ENCODE measurements at places on chromosomes 12 and 14.
A peak's percentile ranks its signal among the peaks of the same experiment; 100 is the strongest.

DNA sequence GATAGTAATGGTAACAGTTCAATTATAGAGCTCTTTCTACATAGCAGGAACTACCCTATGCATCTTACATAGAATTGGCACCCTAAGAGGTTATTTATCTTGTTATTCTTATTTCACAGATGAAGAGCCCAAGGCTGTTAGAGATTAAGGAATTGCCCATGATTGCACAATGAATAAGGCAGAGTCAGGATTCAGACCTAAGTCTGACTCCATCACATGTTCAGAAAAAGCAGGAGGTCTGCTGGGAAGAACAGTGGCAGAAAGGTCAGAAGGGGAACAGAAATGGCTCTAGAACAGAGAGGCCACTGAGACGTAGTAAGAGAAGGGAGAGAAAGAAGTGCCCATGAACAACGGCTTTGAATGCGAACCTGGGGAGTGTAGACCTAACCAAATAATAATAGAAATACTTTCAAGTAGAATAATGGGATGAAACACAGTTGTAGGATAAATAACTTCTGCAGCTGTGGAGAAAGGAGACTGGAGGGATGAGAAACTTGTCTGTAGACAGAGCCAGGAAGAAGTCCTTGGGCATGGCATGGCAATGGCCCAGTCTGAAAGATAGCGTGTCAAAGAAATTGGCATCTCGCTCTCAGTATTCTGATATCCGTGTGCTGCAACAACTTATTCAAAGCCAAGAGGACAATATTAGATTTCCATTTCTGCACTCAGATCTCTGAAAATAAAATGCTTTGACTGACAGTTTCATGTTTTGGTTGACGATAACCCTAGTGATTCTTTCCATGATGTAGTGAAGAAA lies 17.6 kb downstream of the MYBPC1 start:
- no peak for DNase-seq

DNA sequence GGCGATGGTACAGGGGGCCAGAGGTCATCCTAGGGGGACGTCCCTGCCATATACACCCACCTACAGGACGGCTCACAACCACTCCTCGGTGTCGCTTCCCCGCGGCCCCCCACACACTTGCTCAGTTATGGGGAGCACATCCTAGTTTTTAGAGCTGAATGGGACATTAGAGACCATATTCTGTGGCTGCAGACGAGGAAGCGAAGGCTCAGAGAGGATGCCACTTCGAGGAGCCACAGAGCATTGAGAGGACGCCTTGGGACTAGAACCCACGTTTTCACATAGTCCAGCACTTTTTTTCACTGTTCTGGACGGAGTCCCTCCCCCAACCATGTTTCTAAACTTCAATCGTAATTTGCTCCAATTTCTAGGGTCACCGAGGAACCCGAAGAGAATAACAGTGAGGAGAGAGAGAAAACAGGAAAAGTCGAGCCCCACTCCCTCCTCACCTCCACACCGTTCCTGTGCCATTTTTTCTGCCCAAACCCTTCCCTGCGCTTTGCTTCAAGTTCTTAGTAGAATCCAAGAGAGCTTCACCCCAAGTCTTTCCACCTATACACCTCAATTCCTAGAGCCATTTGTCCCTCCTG lies 641 bp upstream of the ASCL1 start:
- DNase-seq: no peak

DNA sequence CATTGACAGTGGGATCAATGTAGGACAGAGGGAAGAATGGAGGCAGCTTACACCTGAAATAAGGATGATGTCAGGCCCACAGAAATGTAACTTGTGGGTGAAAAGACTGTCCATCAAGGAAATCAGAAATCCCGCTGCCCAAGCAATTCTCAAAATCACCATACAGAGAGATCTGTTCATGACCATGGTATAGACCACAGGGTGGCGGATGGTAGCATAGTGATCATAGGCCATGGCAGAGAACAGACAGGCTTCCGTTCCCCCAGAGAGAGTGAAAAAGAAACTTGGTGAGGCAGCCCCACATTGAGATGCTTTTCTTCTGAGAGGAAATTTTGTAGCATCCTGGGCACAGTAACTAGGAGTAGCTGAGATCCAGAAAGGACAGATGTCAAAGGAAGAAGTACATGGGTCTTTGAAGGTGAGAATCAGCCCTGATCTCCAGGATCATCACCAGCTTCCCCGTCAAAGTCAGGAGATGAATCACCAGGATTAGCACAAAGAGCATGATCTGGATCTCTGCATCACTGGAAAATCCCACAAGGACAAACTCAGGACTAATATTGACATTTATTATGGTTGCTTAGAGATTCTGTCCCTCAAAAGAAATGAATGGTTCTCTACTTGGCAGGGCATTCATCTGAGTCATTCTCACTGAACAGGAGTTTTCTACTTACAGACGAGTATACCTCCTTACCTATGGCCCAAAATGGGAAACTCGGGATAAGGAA lies 5.5 kb upstream of the ZNF641 start:
- peak; percentile 12 for DNase-seq

DNA sequence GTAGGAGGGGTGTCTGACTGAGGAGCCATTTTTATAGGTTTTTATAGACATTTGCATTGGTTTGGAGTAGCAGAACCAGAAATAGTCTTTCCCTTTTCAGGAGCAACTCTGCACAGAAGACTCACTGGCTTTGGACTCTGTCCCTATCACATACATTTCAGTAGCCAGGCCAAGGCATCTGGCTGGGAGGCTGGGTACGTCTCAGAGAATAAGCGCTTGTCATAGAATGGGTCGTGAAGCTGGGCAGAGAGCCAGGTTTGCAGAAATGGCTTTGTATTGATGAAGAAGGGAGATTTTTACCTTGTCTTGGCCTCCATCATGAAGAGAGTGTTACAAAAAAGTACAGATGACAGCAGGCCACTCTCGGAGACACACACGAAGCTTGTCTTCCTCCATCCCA lies 98.6 kb downstream of the CACNA1C start:
- DNase-seq: no peak

- no peak for DNase-seq
Observed at GRCh38 chr12:114649585-114649984, 34.4 kb downstream of the TBX3 start.
